Foreskin keratinocyte (primary cell): ENCODE measurements at places on chromosomes 2 and 18.

GRCh38 chr2:233471291-233472035, 95.1 kb downstream of the USP40 start:
- DNase-seq = no peak

DNA sequence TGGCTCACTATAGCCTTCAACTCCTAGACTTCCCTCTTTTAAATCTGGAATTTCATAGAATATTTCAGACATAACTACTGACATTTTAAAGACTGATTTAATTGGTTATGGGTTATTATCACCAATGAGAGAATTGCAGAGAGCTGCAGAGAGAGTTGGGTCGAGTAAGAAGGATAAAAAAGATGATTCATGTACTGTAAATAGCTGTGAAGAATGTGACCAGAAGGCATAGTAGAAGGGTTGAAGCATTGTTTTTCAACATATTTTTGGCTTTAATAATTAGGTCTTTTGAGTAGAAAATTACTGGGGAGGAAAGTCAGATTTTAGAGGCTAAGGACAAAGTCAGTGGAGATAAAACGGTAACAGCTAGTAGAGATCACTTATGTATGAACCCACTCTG, 503.2 kb upstream of the SLC8A1 start:
- DNase-seq = peak; percentile 2

GRCh38 chr2:170177950-170178781, at the start of gene MYO3B:
Gene MYO3B, plus strand, starts transcription at chr2:170178147. Its CDS starts 141 bp downstream, at chr2:170178288.
- DNase-seq = peak; percentile 53

- no peak for DNase-seq
These were observed 18.4 kb downstream of the SH2D6 start for GRCh38 chr2:85436836-85437487.

GRCh38 chr18:22816266-22817176, 116.6 kb upstream of the RBBP8 start:
- no peak for DNase-seq

DNA sequence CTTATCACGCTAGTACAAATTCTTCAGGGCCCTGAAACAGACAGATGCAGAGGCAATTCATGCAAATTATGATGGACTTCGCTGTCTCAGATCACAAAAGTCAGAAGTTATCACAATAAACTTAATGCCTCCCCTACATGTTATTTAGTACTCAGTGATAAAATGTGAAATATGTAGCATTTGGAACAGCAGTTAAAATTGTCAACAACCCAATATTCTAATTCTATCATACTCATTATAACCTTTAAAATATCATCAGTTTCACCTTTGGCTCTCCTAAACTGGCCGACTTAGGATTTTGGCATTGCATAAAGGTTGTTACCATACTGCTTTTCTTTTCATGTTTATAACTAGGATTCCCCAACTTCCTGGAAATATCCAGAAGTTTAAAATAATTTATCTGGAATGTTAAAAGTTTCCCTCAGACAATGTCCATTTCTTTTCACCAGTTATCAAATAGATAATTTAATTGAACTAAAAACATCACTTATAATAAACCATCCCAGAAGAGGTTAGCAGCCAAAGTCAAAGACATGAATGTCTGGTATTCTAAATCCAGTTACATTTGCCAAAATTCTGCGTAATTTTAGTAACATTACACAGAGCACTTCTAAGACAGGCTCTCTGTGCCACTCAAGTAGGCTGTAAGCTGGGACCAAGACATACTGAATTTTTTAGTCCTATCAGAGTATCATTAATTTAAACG, 239.8 kb downstream of the RBM43 start:
- no peak for DNase-seq

DNA sequence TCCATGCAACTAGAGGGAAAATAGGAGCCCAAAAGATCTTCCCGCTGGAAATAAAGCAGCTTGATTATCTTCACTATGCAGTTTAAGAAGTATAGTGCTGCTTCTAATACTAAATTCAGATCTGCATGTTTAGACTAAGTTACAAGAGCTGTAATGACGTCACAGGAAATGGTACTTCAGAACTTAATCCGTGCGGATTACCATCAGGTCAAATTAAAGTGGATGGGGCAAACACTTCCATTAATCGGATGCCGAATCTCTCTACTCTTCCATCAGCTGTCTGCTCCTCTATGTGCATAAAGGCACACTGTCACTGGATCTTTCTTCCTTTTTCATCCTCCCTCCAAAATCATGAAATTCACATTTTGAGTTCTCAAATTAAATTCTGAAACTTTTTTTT, 52.6 kb downstream of the TRAPPC12 start:
- DNase-seq = no peak

DNA sequence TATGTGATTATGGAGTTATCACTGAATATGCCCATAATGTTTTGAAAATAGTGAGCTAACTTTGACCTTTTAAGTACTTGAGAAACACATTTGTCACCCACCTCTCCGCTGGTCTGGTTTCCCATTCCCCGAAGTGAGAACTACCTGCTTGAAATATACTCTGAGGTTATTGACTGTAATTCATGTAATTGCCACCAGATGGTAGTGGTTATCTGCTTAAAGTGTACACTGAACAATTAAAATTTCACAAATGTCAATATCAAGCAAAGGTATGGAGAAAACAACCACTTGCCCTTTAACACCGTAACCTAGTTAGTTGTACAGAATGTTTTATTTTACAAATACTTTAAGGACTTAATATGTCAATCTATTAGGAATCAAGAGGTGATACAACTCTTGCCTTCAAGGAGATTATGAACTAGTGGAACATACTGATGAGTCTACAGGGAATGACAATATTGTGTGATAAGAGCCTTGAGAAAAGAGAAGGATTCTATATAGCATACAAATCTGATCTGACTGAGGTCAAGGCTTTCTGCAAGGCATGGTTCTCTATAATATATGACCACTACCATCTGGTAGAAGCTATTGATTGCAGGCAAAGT, 316.8 kb upstream of the KCNH7 start:
- DNase-seq = peak; percentile 36

DNA sequence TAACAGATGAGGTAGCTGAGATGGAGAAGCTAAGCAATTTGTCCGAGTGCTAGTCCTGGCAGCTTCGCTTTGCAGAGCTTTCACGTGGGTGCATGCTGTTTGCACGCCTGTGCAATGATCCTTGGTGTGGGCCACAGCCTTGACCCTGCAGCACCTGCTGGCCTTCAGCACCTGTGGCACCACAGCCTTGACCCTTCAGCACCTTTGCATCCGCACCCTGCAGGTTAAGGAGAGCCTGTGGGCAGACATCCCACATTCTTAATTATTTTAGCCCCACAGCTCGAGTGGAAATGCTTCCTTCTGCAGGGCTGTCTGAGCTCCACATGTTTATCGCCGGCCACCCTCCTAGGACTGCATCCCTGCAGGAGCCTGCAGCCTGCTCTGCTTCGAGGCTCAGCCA, 19.3 kb downstream of the NCK2 start:
- DNase-seq = no peak

- DNase-seq = peak; percentile 13
These were observed 8.2 kb upstream of the TMEM182 start for GRCh38 chr2:102753563-102754159.

- DNase-seq = no peak
These were observed 735.9 kb downstream of the ERBB4 start for GRCh38 chr2:211802666-211803065.

DNA sequence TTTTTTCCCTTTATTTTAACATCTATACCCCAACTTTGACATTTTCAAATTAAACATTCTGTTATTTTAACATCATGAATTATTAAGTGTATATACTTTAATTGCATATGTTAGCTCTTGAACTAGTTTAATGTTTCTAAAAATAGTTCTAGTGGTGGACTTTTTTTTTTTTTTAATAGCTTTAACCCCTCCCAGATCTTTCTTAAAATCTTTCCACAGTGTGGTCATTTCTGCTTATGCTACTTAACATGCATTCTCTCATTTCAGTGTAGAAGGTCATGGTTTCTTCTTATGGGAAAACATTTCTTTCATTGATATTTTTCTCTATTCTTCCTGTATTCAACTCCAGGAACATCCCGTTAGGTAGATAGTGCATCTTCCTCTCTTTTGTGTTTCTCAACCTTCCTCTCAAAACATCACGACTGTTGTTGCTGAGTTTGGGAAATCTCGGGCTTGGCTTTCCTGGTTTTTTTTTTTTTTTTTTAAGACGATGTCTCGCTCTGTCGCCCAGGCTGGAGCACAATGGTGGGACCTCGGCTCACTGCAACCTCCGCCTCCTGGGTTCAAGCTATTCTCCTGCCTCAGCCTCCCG, 849 bp upstream of the TMEM18 start:
- DNase-seq = no peak

DNA sequence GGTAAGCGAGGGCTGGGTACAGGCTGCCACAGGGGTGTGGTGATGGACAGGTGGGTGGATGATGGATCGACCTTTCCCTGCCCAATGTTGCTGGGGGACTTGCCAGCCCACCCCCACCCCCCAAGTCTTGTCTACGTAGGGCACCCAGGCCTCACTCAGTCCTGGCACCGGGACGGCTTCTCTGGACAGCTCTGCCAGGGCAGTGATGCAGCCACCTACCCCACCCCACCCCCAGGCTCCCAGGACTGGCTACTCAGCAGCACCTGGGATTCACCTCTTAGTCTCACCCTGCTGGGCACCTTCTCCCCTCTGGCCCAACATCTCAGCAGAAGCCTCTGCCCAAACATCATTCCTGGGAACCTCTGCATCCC, 55.7 kb downstream of the ANKMY1 start:
- DNase-seq = no peak

GRCh38 chr2:10909996-10910341, 1.8 kb upstream of the KCNF1 start:
- no peak for DNase-seq

DNA sequence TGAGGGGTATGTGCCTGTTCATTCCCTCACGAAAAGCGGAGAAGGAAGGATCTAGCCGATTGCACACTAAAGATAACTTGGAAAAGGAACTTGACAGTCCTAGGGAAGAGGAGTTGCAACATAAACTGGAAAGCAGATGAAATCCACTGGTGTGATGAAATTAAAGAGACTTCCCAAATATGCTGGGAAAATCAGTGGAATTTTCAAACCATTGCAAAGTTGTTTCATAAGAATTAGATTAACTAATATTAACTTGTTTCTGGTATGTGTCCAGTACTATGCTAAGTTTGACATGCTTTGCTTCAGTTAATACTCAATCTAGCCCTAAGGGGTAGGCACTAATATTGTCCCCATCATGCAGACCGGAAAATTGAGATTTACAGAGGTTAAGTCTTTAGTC, 222.7 kb downstream of the IKZF2 start:
- DNase-seq = no peak

DNA sequence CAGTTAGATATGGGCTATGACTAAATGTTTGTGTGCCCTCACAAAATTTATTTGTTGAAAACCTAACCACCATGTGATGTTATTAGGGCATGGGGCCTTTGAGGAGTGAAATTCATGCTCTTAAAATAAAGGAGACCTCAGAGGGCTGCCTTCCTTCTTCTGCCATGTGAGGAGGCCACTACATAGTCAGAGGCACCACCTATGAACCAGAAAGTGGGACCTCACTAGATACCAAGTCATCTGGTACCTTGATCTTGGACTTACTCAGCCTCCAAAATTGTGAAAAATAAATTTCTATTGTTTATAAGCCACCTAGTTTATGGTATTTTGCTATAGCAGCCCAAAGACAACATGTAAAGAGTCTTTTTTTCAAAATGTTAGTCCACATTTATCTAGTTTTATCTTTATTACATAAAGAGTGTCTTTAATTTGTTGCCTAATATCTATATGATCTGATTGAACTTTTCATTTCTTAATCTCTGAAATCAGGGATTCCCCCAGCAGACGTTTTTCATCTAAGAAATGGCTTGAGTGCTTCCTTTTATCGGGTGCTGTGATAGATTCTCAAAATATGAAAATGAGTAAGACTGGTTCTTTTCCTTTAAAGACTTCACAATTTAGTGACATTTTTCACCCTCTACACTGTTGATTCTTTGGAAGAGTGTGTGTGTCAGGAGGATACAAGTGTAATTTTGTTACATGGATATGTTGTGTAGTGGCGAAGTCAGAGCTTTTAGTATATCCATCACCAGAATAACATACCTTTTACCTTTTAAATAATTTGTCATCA, 34.2 kb downstream of the PMS1 start:
- no peak for DNase-seq

- DNase-seq = no peak
These were observed 393.4 kb downstream of the ALK start for GRCh38 chr2:29527947-29528346.

DNA sequence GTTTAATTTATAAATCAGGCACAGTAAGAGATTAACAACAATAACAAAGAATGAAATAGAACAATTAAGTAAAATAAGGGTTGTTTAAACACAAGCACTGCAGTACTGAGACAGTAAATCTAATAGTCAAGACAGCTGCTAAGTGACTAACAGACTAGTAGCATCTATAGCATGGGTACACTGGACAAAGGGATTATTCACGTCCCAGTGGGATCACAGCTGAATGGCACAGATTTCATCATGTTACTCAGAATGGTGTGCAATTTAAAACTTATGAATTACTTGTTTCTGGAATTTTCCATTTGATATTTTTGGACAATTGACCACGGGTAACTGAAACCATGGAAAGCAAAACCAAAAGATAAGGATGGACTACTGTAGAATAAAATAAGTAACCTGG, 161.9 kb upstream of the DAPL1 start:
- no peak for DNase-seq

DNA sequence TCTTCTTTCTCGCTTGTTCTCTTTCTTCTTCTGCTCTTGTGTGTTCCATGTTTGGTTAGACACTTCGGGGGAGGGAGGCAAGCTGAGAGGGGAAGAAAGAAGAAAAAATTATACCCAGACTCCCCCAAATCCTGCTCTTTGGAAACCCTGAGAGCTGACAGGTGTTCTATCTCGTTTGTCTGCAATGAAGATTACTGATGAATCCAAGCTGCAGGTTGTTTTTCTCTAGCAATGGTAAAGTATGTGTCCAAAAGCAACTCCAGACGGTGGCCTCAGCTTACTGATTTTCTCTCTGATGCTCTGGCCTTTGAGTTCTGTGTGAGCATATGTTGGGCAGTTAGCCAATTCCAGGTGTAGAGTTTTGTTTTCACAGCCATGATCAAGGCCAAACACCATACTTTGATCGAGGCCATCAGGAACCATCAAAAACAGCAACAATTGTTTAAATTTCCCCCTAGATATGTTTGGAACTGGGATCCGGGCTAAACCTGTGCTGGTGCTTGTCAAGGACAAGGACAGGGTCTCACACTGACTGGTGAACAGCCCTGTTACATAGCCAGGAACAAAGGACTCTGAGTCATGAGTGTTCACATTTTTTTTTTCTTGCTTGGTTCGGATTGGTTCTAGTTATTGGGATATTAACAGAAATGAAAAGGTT, 142.0 kb downstream of the PRKCE start:
- no peak for DNase-seq

DNA sequence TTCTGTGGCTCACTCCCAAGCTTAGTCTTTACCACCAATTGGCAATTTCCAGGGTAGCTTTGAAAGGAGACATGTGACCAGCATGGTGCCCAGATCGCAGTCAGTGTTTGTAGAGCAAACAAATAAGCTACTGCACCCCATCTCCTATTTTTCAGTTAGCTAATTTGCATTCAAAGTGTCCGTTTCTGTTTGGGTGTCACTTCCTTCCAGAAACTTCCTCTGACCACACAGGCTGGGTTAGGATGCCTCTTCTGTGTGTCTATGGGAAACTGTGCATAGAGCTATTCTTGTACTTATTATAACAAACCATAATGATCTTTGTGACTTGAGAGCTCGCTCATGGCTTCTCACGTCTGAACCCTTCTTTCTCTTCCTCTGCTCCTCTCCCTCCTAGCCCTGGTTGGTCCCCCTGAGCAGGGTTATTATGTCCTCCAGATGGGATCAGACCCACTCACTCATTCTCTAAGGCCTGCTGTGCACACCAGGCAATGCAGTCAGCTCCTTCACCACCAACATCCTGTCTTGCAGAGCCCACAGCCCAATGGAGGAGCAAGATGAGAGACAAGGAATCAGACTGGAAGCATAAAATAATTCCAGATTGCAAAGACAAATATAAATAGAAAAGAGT, 101.2 kb upstream of the ALK start:
- DNase-seq = no peak
